ENCODE measurements at places on chromosomes 4 and X.

GRCh38 chr4:184694412-184694956 lies 39.4 kb downstream of the CENPU start:
- H3K36me3 ChIP-seq: peaks cover 10% of the 10 kb centered on the region
- no peaks in the 10 kb centered on the region for H3K27me3 ChIP-seq
- peaks cover 6% of the 10 kb centered on the region for H3K4me1 ChIP-seq
- no peak overlapping the region for H3K4me3 ChIP-seq

- no peak for DNase-seq
- no peak overlapping the region for H3K4me3 ChIP-seq
- H3K36me3 ChIP-seq: no peaks in the 10 kb centered on the region
- no peak overlapping the region for H3K27ac ChIP-seq
Measured at GRCh38 chr4:143362349-143363046, 25.8 kb downstream of the GAB1 start.

GRCh38 chrX:153741446-153741845 lies 16.8 kb downstream of the ABCD1 start:
- H3K36me3 ChIP-seq: no peaks in the 10 kb centered on the region
- DNase-seq: no peak
- H3K4me1 ChIP-seq: peaks cover 15% of the 10 kb centered on the region
- H3K27ac ChIP-seq: no peak overlapping the region
- H3K27me3 ChIP-seq: no peaks in the 10 kb centered on the region

DNA sequence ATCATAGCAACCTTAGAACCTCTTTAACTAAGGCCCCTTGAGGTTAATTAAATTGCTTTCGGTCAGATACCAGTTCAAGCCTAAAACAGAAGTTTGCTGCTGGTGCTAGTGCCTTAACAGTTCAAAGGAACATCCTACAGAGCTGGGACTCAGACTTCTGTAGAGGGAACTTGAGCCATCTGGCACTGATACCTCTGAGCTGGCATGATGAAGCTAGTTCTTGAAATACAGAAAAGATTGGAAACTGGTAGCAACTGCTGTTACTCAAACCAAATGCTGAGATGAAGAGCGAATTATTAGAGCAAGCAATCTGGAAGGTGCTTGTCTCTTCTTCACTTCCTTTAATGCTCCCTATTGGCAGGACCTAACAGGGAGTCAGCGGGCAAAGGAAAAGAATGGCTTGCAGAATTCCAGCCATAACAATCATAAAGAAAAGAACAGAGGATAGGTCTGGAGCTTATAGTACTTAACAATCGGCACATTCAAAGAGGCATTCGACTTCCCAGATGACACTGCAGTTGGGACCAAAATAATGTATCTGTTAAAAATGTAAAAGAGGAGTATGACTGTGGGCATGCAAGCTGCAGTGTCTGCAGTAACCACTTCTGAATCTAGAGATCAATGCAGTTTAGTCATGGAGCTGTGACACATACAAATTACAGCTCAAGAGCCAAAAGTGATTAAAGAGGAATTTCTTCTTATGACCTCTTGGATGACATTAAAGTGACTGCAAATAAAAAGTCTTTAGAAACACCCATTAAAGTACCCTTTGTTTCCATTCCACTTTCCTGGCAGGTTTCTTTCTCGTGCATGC lies 298.9 kb downstream of the PDGFC start:
- H3K27me3 ChIP-seq: no peaks in the 10 kb centered on the region
- no peak overlapping the region for H3K4me3 ChIP-seq
- H3K36me3 ChIP-seq: no peaks in the 10 kb centered on the region
- H3K27ac ChIP-seq: no peak overlapping the region
- peaks cover 9% of the 10 kb centered on the region for H3K4me1 ChIP-seq

- no peaks in the 10 kb centered on the region for H3K4me1 ChIP-seq
- H3K36me3 ChIP-seq: no peaks in the 10 kb centered on the region
- H3K4me3 ChIP-seq: no peak overlapping the region
- no peak overlapping the region for H3K27ac ChIP-seq
Measured at GRCh38 chr4:176134670-176135069, 60.7 kb downstream of the SPATA4 start.

Data from suprapubic skin (tissue), 4 donors.